ENCODE measurements at places on chromosomes 16 and 17.
A peak's percentile ranks its signal among the peaks of the same experiment; 100 is the strongest.

DNA sequence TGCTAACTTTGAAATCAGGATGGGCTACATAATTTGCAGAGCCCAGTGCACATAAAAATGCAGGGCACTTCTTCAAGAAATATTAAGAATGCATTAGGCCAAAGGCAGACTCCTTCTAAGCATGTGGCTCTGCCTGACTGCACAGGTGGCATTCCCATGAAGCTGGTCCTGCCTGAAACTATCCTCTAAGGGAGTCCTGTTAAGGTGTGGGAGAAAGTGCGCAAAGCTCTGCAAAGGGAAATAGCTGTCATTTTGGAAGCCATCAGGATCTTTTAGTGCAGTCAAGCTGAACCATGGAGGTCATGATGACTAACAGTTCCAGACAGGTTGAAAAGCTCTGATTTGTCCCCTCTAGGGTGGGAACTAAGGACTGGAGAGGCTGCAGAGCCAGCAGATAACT, 41.9 kb upstream of the CRHR1 start:
- DNase-seq, result no peak

DNA sequence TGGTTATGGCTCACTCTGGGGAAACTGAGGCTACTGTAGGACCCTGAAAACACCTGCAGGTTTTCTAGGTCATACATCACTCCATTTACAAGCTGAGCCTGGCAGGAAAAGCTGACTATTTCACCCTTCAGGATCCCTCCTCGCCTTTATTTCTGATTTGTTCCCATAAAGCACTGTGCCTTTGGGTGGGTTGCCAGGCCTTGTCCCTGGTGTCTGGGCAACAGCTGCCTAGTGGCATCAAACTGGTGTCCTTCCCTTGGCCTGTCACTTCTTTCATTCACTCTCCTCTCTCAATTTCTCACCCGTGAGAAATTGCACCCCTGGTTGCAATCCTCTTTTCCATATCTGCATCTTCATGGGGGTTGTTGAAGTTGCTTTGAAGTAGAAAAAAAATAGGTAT, 1.6 kb downstream of the MYL4 start:
- no peak for DNase-seq

GRCh38 chr17:17042851-17043460, 699 bp downstream of the MPRIP start:
- no peak for DNase-seq

- DNase-seq, result no peak
Observed at GRCh38 chr17:62578757-62579487, 48.5 kb upstream of the MRC2 start.

DNA sequence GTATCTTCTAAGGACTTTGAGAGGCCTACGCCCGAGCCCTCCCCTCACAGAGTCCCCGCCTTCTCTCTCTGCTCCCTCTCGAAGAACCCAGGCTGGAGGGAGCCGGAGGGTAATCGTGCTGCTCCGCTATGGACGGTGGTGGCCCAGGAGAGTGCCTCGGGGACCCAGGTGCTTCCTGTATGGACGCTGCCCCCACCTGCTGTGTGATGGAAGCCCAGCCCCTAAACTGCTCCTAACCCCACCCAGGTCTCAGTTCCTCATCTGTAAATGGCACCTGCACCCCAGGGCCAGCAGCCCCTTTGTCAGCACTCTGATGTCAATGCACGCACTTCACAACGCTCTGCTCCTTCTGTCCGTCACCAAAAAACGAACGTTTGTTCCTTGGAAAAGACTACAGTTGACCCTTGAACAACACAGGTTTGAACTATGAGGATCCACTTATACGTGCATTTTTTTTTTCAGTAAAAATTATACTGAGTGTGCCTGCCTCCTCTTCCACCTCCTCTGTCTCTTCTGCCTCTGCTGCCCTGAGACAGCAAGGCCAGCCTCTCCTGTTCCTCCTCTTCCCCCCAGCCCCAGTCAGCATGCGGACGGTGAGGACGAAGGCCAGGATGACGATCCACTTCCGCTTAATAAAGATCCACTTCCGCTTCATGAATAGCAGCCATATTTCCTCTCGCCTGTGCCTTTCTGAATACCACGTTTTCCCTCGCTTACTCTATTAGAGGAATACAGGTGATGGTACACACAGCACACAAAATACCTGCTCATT, 118.3 kb downstream of the BANP start:
- DNase-seq, result no peak

GRCh38 chr16:76226011-76226410, 51.2 kb upstream of the CNTNAP4 start:
- peak; percentile 5 for DNase-seq

- no peak for DNase-seq
Observed at GRCh38 chr17:77330602-77331081, 189.9 kb downstream of the SEC14L1 start.

DNA sequence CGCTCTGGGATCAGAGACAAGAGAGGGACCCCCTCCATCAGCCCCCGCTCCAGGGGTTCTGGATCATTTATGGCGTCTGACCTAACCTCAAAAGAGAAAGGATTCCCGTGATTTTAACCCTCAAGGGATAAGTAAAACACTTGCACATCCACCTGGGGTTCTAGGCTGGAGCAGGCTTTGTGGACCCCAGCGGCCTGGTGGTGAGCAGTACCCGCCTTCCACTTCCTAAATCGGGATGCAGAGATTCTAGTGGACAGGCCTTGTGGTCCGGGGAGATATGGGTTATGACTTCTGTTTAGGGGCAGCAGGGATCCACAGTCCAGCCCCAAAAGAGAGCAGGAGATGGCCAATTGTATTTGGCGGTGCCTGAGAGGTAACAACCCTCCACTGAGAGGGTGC, 684 bp upstream of the PITPNM3 start:
- no peak for DNase-seq

GRCh38 chr16:52547004-52547833, at the start of gene TOX3:
TOX3 (minus strand) TSS chr16:52547143; CDS start chr16:52546723, 420 bp downstream.
- DNase-seq, result no peak

DNA sequence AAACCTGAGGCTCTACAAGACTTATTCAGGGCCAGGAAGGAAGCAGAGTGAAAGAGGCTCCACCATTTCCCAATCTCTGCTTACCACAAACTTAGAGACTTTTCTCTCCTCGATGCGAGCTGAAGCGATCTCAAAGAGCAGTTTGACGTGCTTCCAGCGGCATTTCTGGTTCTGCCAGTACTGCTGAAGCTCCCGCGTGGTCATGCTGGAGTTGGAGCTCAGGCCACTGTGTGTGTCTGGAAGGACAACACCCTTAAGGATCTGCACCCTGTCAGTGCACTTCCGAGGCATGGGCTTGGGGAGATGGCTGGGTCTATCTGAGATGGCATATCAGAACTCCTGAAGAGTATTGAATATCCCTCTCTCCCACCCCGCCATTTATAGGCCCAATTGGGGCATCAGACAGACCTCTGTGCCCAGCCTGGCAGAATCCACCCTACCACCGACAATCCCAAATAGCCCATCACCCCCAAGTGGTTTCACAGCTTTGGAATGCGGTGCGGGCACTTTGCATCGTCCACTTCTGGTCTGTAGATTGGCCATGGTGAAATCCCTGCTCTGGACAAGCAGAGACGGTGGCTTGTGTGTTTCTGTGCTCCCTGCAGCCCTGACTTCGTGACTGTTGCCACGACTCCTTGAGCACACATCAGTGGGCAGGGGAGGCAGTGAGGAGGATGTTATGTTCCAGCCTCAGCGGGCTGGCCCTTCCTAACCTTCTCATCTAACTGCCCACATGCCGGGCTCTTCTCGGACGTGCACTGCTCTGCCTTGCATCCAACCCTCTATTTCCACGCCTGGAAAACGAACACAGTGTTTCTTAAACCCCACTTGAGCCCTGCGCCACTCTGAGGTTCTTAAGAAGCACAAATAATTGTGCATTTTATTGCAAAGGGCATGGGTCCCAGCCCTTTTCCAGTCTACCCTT, 5.2 kb downstream of the SNX20 start:
- no peak for DNase-seq

GRCh38 chr17:69555056-69555455, 140.6 kb downstream of the MAP2K6 start:
- no peak for DNase-seq

DNA sequence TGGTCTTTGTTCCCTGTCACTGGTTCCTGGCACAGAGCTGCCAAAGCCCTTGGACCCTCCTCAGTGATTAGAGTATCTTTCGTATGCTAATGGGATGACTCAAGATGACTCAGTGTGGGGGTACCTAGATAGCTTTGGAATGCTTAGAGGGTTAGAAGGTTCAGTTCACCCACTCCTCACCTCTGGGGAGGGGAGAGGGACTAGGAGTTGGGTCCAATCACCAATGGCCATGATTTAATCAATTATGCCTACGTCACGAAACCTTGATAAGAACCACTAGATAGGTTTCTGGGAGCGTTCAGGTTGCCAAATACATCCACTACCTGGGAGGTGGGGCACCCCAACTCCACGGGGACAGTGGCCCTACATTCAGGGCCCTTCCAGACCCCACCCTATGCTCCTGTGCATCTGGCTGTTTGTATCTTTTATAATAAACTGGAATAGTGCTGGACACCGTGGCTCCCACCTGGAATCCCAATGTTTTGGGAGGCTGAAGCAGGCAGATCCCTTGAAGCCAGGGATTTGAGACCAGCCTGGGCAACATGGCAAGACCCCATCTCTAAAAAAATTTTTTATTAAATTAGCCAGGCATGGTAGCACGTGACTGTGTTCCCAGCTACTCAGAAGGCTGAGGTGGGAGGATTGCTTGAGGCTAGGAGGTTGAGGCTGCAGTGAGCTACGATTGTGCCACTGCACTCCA, 29.2 kb upstream of the LITAF start:
- DNase-seq, result no peak

DNA sequence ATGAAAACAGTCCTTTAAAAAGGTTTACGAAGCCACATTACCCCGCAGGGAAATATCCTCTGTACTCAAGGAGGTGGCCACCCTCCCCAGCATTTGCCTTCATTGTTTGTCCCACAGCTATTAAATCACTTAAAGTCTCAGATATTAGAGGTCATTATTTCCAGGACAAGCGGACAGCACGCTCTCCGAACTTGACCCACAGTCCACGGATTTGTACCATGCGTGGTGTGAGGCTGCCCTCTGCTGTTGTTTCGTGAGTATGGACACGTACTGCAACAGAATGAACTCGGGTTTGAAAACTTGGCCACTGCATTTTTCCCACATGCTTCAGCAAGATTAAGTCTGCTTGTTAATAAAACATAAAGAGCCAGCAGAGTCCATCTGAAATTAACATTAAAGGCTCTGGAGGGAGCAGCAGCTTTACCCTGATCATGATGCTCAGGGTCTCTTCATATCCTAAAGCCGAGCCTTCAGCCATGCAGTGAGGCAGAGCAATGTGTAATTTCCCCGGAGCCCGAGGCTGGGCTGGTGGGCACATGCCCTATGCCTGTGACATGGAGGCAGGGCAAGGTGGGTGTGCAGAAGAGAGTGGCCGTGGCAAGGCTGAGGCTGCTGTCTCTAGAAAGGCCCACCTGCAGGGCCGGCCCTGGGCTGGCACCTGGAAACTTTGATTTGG, 19.7 kb downstream of the MEAK7 start:
- no peak for DNase-seq

DNA sequence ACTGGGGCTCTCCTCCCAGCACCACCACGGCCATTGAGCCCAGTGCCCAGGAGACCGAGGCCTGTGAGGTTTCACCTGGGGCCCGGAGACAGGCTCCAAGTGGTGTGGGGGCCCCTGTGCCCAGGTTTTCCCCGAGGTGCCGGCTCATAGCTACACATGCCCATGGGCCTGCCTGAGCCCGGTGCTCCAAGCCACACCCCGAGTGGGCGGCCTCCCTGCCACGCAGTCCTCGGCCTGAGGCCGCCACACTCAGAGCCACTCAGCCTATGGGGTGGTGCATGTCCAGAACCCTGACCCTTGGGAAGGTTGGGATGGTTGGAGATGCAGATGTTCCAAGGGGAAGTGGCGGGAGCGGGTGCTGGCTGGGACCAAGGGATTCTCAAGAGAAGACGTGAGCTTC, 24.1 kb downstream of the JPH3 start:
- no peak for DNase-seq

- no peak for DNase-seq
Observed at GRCh38 chr16:28923652-28924398, 1.2 kb downstream of the RABEP2 start.
